ENCODE measurements at places on chromosomes 5 and 9. TPM values are rescaled to one million over a fixed set of nuclear protein-coding genes. Genes with fewer than 3 reads are reported as not detected.

Gene DNAJC21
- 18.9 TPM for total RNA-seq

Gene ZNF608
- 9.0 TPM for total RNA-seq

Gene CDKN2B
- 8.8 TPM for total RNA-seq

Gene TUSC1
- 11.7 TPM for total RNA-seq

Gene LPAR1
- 47.5 TPM for total RNA-seq

Gene SLC4A9
- not detected for total RNA-seq

Gene PCA3
- 0.29 TPM for total RNA-seq

Gene PCDHB14
- 4.3 TPM for total RNA-seq

Gene NMUR2
- total RNA-seq: not detected

Gene PCAT7
- not detected for total RNA-seq
